ENCODE measurements at places on chromosomes 3 and 15.
A peak's percentile ranks its signal among the peaks of the same experiment; 100 is the strongest.

DNA sequence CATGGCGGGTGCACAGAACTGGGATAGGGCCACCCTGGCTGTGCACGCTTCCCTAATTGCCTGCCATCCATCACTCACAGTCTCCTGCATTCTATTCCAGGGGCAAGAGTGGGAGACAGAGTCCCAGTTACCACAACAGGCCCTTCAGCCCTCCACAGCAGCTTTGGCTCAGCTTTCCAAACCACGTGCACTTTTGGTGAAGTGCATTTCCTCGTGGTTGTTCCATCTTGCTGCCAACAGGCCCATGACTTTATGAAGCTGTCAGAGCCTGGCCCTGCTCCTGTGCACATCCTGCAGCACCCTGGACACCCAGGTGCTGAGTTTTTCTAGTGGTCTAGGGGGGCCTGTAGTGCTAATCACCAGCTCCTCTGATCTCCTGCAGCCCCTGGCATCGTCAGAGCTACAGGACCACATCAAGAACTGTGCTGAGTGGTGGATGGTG is 110.2 kb downstream of the ADCY5 start:
- DNase-seq: no peak

DNA sequence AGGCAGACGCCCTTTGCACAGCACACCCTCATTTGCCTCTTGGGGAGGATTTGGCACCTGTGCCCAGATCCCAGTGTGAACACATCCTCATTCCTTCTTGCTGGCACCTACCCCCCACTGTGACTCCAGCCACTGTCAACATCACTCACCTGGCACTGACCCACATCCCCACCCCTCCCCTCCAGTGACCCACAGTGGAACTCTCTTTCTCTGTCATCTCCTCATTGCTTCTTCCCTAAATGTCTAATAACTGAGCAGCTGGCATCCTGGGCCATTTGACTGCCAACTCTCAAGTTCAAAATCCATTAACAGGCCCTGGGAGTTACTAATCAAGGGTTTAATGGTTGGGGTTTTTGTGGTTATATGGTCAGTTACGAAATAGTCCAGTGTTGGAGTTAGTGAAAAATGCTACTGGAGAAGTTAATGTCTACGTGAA is 14.4 kb downstream of the SNAPC5 start:
- no peak for DNase-seq

GRCh38 chr3:133532951-133533350 is 40.5 kb upstream of the CDV3 start:
- DNase-seq: peak; percentile 43

- no peak for DNase-seq
These were observed 45.0 kb upstream of the SLC12A8 start for GRCh38 chr3:125257536-125257935.

DNA sequence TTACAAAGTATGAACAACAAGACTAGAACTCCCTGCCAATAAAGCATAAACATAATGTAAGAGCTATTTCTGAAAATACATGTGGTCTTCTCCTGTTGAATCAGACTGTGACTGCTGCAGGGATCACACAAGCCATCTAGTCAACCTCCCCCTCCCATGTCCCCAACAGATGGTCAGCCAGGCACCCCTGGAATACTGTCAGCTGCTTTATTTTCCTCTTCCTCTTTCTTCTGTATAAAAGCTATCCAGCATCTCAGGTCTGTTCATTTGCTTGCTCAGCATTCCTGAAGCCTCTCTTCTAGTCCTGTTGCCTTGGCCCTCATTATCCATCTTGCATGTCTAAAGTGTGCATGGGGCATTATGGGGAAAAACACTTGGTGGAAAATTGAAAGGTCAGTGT is 6.5 kb upstream of the MINDY4B start:
- no peak for DNase-seq

DNA sequence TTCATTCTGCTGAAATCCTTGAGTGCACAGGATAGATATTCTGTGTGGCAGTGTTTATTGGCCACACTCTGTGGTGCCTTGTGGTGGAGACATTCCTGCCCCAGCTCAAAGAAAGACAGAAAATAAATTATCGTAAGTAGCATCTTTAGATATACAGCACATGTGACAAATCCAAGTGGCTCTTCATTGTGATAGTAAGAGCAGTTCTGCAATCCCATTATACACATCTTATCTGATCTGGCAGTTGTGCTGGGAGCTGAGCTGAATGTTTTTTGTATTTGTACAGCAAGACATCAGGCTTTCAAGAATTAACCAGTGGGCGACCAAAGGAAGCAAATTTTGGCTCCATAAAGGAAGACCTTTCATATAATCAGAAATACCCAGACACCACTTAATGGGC is 235.3 kb upstream of the MRPL3 start:
- DNase-seq: no peak

- no peak for DNase-seq
These were observed 209.9 kb upstream of the SOX14 start for GRCh38 chr3:137554242-137554641.

GRCh38 chr3:87047852-87048251 is 56.9 kb upstream of the VGLL3 start:
- DNase-seq: no peak

DNA sequence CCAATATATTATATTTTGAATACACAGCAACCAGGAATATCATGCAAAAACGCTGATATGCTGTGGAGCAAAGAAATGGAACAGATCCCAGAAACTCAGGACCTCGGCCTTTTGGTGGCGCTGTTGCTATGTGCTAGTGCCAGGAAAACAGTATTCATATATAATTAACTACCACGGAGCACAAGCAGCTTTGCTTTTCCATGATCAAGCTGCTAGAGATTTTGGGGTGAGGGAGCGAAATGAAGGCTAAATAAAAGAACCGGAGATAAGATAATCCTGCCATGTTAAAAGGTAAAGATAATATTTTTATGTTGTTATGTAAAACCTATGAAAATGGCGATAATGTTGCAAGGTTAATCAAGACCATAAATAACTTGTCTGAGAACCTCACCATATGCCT is 157.7 kb upstream of the FAM3D start:
- DNase-seq: peak; percentile 69
